H9 (cell line): ENCODE measurements at places on chromosomes 6 and 20. TPM values are rescaled to one million over a fixed set of nuclear protein-coding genes. Genes with fewer than 3 reads are reported as not detected.

The SLC35F1 gene
- total RNA-seq = 4.0 and 4.3 TPM in 2 replicates

The NFATC2 gene
- total RNA-seq = 0.57 and 0.61 TPM in 2 replicates

The GJA10 gene
- total RNA-seq = not detected in 2 replicates

The GNL1 gene
- 79.7 and 83.5 TPM in 2 replicates for total RNA-seq

The TNFRSF6B gene
- 0.86 TPM in 1 of 2 replicates, not detected in the other for total RNA-seq

The ETV7 gene
- total RNA-seq = 0.92 and 0.94 TPM in 2 replicates

The ARG1 gene
- not detected in 2 replicates for total RNA-seq
